ENCODE measurements at places on chromosomes 3 and 15.

GRCh38 chr15:97162805-97163495, 797.6 kb upstream of the ARRDC4 start:
- DNase-seq, result no peak

DNA sequence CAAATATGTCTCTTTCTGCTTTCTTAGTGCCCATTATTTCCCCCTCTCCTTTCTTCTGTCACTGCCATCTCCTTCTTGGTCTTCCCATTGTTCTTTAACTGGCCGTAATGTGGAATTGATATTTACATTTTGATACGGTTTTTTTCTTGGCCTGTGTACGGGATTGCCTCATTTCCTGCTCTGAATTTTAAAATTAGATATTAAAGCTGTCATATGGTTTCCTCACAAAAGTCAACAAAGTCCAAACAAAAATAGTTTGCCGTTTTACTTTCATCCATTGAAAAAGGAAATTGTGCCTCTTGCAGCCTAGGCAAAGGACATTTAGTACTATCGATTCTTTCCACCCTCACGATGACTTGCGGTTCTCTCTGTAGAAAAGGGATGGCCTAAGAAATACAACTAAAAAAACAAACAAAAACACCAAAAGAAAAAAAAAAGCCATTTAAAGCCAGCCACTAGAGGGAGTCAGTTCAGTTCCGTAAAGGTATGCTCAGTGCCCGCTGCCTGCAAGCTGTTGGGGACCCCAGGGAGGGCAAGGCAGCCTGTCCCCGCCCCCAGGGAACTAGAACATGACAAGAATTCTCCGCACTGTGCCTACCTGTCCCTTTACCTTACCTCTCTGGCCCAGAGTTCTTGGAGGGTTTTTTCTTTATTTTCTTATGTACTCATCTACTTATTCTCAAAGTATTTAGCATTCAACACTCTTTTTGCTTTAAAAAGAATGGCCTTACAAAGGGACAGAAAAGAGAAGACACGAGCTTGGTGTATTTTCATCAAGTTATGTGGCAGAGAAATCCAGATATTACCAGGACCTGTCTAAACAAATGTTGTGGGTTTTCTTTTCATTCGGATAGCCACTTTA, 30.0 kb upstream of the NR2E3 start:
- peak; percentile 53 for DNase-seq

- DNase-seq, result no peak
Measured at GRCh38 chr3:62727536-62727935, 147.7 kb downstream of the CADPS start.

DNA sequence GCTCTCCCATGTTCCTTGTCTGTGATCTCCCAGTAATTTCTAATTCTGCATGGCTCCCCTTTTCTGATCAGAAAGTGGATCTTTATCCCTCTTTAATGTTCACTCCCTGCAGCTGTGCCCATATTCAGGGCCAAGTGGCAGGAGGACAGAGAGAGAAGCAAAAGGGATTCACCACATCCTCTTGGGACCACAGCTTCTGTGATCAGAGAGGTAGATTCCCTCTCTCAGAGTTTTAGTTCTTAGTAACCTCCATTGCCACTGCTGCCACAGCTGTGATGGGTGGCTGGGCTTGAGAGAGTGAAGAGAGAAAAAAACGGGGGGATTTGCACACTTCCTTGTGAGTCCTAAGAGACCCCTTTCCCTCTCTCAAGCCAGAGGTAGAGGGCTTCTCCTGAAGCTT, 49.2 kb downstream of the GLCE start:
- DNase-seq, result no peak

DNA sequence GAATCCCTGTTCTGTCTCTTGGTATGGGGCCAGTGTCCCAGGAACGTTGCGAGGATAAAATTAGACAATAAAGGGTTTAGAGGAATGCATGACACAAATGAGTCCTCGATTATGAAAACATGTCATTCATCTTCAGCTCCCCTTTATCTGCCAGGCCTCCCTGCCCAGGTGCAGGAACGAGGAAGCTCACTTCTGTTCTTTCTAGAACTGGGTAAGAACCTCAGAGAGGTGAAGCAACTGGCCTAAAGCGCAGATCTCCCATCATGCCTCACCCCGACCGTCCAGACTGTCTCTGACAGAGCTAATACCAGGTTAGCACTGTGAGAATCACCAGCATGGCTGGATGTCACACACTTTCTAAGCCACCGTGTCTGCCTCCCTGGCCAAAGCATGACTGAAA, 1.5 kb upstream of the ITIH1 start:
- no peak for DNase-seq

DNA sequence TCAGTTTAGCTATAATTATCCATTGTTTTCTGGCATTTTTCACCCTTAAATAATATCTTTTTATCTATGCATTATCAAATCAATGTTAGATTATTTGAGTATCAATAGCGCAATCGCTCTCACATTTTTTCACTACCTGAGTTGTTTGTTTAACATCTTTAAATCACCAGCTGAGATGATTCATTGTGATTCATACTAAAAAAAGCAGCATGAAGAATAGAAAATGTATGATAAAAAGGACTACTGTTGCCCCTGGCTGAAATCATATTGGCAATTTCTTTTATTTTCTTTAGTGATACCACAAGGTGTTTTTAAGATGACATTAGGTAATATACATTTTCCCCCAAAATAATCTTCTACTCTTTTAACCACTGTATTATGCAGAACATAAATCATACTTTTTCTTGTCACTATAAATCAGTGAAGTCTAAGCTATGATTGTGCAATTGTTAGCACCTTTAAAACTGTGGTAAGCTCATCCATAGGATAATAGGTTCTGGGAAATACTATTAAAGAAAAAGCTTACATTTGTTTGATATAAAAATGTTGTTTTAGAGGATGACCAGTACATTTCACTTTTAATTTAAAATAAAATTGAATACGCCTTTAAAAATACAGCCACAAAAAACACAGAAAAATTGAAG, 889.1 kb downstream of the NAALADL2 start:
- DNase-seq, result no peak

DNA sequence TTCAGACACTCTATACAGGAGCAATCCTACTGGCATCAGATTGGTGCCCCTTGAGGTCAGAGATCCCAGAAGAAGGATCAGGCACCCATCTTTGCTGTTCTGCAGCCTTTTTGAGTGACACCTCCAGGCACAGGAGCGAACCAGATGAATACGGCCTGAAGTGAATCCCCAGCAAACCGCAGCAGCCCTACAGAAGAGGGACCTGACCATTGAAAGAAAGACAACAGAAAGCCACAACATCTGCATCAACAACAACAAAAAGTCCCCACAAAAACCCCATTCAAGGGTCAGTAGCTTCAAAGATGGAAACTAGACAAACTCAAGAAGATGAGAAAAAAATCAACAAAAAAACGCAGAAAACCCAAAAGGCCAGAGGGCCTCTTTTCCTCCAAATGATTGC, 130.4 kb downstream of the PPM1L start:
- DNase-seq, result no peak

DNA sequence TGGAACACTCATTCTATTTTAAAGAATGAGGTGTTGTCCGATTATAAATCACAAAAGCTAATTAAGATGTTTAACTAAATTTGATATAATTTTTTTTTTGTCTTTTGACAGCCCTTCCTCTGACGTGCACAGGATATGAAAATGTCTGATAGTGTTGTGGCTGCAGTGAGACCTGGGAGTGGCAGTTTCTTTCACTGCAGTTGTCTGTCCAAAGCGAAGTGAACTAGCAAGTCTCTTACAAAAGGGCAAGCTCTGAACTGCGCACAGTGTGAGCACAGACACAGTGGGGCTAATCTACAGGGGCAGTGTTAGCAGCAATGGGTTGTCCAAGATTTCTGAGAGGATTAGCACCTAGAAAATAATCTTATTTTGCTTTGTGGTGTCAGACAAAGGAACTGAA, 29.1 kb upstream of the MYRIP start:
- DNase-seq, result no peak

DNA sequence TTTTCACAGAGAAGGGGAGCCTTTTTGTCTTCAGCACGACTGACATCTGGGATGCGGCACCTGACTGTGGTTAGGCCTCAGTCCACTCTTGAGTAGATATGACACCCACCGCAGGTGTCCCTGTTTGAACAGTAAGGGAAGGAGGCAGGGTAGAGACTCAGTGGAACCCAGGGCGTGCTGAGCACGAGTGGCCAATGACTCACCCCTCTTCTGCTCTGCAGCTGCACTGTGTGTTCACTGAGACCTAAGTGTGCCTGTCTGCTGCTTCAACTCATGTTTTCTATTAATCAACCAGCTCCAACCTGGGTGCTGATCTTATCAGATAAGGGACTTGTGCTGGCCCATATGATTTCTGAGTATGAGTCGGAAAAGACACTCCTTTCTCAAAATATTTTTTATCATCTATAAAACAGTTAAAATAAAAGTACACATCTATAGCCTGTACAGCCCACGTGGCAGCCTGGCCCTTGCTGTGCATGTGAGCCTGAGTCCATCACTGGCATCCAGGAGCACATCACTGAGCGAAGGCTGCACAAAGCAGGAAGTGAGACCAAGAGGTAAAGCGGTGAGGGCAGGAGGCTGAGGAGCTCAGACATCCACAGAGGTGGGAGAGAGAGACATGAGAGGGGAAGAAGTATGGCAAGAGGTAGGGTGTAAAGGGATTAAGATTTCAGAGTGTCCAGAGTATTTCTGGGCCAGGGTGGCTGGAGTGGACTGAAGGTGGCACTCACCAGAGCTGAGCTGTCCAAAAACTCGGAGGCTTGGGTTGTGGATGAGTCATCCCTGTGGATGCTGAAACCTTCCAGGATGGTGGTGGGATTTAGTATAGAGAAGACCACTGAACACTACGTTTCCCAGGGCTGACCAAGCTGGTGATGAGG, 49.2 kb downstream of the SLC41A3 start:
- DNase-seq, result no peak

Data from right lung (tissue), 10 donors.